WTC11 (cell line): ENCODE measurements at places on chromosomes 2 and 18.

- DNase-seq: no peak
Measured at GRCh38 chr18:67901573-67901972, 385.1 kb upstream of the DSEL start.

GRCh38 chr18:33355263-33355662 is 85.3 kb downstream of the CCDC178 start:
- no peak for DNase-seq

DNA sequence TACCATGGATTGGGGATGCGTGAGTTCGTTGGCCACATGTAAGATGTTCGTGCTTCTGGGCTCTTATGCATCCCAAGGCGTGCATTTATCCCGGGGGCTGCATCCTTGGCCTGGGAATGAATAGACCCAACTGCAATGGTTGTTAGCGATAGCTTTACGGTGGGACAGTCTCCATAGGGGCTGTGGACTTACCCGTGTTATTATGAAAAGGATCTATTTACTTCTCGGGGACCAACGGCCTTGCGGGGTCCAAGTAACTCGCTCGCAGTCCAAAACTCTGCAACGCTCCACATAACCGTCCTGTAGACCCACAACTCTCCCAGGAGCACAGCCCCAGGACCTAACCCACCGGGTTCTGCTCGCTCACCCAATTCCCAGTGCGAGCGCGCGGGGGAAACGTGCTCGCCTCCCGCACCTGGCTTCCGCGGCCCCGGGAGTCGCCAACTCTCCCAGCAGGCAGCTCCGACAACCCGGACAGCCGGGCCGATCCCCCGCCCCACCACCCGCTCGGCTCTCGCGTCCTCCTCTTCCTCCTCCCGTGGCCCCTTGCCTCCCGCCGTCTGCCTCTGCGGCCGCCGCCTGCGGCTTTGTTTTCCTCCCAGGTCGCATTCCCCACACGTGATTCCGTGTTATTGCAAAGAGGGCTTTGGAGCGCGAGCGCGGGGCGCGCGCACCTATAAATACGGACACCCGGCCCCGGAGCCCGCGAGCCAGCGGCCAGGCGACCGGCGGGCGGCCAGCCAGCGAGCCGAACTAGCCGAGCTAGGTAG is at the start of gene CABLES1:
CABLES1 (plus strand) TSS at position 706 of the 770 bp plus-strand sequence. CDS start 278 bp downstream, outside the sequence.
- DNase-seq: peak; percentile 56

DNA sequence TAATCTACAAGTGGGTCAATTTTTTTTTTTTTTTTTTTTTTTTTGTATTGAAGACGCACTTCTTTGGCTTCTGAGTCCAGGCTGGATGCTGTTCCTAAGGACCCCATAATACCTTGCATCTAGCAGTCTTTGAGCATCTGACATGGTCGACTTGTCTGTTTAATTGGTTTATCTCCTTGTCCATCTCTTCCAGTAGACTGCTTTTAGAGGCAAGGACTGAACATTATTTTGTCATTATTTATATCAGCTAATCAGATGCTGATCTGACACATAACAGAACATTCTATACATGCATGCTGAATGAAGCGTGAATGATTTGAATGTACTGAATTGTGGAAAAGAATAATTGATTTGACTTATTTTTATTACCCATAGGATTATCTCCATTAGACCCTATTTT is 118.7 kb downstream of the CDH7 start:
- DNase-seq: no peak

GRCh38 chr2:62631160-62632085 is 74.1 kb upstream of the EHBP1 start:
- DNase-seq: no peak

GRCh38 chr2:196660244-196660643 is 20.7 kb downstream of the CCDC150 start:
- DNase-seq: no peak

DNA sequence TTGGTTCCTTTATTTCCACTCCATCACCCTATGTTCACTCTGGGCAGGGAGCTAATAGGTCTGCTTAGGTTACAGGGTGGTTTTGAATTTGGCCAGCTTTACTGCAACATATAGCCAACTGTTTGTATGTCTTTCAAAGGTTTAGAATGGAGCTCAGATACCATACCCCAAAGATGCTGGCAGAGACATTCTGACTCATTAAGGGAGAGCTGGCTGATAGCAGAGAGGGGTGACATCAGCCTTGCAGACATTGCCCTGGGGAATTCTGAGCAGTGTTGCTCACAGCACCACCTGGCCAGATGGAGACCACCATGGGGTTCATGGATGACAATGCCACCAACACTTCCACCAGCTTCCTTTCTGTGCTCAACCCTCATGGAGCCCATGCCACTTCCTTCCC is 2.1 kb downstream of the PROKR1 start:
- DNase-seq: no peak

- DNase-seq: no peak
Measured at GRCh38 chr18:45896991-45897390, 70.1 kb downstream of the EPG5 start.

GRCh38 chr18:8286303-8286702 is 322.9 kb upstream of the RAB12 start:
- DNase-seq: no peak

- DNase-seq: no peak
Measured at GRCh38 chr2:181910028-181910831, 18.7 kb downstream of the ITPRID2 start.

DNA sequence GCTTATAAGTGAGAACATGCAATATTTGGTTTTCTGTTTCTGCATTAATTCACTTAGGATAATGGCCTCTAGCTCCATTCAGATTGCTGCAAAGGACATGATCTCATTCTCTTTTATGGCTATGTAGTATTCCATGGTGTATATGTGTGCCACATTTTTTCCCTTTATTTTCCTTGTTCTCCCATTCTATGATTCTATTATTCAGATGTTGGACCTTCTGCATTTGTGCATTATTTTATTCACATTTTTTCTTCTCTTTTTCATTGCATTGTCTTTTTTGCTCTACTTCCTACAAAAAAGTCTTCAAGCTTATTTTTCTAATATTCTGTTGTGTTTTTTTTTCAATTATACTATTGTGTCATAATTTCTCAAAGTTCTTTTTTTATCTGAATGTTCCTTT is 11.1 kb upstream of the ANTXR1 start:
- no peak for DNase-seq

- no peak for DNase-seq
Measured at GRCh38 chr2:69931832-69932595, 17.1 kb downstream of the MXD1 start.

GRCh38 chr2:219207884-219208740 is 1.5 kb downstream of the ZFAND2B start:
- DNase-seq: no peak

DNA sequence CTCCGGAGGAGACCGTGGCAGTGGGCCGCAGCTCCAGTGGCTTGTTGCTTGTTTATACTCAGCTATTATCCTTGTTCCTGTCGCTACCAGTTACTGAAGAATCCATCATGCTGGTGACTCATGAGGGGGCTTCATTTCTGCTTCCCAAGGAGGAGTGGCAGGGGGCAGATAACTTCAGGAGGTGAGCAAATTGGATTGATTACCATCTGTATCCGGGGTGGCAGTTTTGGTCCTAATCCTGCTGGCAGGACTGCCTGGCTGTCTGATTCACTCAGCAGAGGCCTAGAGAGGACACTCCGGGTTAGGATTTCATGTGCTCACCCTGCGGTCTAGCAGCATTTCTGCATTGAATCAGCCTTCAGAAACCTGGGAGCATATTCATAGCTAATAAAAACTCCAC is 230.0 kb downstream of the ACTR3 start:
- no peak for DNase-seq

- DNase-seq: no peak
Measured at GRCh38 chr18:65423776-65424175, 327.0 kb upstream of the CDH7 start.

DNA sequence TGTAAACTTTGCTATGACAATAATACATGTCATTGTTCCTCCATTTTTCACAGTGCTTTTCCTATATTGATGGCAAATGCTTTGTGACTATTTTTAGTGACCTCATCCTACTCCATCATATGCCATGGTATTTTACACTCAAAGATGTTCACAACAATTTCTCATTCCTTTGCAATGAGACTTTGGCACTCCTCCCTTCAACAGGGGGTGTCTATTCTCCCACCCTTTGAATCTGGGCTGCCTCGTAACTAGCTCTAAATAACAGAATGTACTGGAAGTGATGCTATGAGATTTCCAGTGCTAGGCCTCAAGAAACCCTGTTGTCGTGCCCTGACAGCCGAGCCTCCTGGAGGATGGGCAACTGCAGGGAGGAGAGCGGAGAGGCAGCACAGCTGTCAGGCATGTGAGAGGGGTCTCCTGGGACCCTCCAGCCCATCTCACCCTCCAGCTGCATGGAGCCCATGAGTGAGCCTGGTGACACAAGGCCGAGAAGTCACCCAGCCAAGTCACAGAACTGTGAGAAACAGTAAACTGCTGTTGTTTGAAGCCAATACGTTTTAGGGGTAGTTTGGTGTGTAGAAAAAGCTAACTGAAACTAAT is 103.1 kb upstream of the APCDD1 start:
- DNase-seq: no peak

- DNase-seq: no peak
Measured at GRCh38 chr2:145748927-145749326, 1229.0 kb upstream of the ZEB2 start.

DNA sequence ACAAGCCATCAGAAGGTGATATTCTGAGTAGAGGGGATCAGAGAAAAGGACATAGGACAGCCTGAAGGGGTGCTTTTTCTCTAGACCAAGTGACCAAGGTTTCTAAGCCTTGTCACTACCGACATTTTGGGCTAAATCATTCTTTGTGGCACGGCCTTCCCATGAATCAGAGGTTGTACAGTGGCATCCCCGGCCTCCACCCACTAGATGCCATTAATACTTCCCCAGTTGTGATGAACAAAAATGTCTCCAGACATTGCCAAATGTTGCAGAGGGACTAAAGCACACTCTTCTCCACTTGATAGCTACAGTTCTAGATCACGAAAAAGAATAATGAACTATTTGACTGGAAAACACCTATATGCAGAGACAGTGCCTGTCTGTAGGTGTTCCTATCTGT is 143.6 kb downstream of the PID1 start:
- DNase-seq: no peak
